NCI-H1436 treated with DMSO at 0.1 percent for 48 hours (cell line): ENCODE measurements at places on chromosomes 16 and 17.

DNA sequence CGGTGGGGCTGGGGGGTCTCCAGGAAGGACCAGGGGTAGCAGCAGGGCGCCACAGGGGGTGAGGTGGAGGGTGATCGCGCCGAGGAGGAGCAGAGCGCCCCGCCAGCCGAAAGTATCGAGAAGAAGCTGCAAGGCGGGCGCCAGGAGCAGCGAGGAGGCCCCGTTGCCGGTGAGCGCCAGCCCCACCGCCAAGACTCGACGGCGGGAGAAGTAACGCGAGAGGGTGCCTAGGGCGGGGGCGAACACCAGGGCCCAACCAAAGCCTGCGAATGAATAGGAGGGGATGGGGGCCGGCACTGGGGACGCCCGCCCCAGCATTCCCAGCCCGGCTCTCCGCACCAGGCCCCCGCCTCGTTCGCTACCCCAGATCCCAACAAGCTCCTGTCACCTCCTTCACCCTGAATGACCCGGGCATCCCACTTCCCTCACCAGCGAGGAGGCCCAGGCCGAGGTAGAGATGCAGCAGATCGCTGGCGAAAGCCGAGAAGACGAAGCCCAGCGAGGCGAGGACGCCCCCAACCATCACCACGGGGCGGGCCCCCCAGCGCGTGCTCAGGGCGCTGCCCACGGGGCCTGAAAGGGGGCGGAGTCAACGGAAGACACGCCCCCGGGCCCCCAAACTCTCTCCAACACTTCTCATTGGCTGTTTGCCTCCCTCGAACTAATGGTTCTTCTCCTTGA, 1.3 kb downstream of the SLC16A11 start:
- no peak for DNase-seq

- no peak for DNase-seq
Observed at GRCh38 chr16:26220894-26221293, 529.1 kb downstream of the HS3ST4 start.

GRCh38 chr16:54175552-54176375, 110.8 kb downstream of the IRX3 start:
- DNase-seq: no peak

DNA sequence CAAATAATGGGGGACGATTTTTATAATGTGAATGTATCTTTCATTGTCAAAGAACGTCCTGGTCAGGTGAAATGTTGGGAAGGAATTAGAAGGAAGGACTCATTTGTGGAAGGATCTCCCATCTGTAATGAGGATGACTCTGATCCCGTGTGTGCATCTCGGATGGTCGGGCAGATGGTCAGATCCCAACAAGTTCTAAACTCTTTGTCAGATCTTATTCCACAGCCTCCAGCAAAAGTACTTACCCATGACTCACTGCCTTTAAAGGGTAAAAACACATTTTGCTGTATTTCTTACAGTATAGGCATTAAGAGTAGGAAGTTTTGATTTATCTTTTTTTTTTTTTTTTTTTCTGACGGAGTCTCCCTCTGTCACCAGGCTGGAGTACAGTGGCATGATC, 539 bp upstream of the KRTAP4-8 start:
- no peak for DNase-seq

GRCh38 chr17:40348562-40349476, 15.7 kb downstream of the GJD3 start:
- no peak for DNase-seq

DNA sequence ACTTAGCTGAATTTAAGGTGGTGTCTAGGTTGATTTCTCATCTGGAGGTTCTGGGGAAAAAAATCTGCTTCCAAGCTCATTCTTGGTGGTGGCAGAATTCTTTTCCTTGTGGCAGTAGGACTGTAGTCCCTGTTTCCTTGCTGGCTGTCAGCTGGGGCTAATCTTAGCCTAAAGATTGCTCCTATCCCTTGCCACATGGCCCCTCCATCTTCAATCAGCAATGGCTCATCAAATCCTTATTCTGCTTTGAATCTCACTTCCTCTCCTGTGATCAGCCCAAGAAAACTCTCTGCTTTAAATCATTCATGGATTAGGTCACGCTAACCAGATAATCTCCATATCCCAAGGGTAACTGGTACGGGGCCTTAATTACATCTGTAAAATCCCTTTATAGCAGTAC, 6.6 kb downstream of the FAM20A start:
- no peak for DNase-seq
